ENCODE measurements at places on chromosomes 7 and 10.

DNA sequence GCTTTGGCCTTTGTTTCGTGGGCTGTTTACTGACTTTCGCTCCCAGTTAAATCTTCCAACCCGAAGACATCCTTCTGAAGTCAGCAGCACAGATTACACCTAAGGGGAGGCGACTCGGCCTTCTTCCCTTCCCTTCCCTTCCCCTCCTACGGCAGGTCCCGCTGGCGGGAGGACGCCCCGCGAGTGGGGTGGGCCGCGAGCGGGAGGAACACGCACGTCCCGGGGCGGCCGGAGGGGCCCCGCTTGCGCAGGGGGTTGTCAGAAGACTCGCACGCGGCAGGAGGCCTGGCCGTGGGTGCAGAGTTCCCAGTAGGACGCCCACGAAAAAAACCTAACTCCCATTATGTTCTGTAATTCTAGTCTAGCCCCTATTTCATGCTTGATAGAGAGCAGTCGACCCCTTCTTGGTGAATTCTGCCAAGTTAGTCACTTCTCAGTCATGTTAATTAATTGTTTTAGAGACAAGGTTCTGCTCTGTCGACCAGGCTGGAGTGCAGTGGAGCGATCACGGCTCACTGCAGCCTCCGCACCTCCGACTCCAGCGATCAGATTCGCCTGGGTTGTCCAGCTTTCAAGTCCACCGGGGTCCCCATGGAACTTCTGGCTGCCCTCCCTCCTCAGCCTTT, 19.2 kb upstream of the ZNF32 start:
- no peak for DNase-seq

- DNase-seq: no peak
Observed at GRCh38 chr7:83873459-83873858, 224.5 kb upstream of the SEMA3E start.

GRCh38 chr10:59362144-59362958, at the start of gene FAM13C:
Gene FAM13C, minus strand, starts transcription at chr10:59362549. Its CDS starts 89 bp downstream, at chr10:59362460.
- DNase-seq: peak; percentile 67

GRCh38 chr10:84540617-84541288, 212.4 kb downstream of the CCSER2 start:
- DNase-seq: peak; percentile 48

- DNase-seq: no peak
Observed at GRCh38 chr10:7810443-7810842, 7.9 kb upstream of the TAF3 start.

DNA sequence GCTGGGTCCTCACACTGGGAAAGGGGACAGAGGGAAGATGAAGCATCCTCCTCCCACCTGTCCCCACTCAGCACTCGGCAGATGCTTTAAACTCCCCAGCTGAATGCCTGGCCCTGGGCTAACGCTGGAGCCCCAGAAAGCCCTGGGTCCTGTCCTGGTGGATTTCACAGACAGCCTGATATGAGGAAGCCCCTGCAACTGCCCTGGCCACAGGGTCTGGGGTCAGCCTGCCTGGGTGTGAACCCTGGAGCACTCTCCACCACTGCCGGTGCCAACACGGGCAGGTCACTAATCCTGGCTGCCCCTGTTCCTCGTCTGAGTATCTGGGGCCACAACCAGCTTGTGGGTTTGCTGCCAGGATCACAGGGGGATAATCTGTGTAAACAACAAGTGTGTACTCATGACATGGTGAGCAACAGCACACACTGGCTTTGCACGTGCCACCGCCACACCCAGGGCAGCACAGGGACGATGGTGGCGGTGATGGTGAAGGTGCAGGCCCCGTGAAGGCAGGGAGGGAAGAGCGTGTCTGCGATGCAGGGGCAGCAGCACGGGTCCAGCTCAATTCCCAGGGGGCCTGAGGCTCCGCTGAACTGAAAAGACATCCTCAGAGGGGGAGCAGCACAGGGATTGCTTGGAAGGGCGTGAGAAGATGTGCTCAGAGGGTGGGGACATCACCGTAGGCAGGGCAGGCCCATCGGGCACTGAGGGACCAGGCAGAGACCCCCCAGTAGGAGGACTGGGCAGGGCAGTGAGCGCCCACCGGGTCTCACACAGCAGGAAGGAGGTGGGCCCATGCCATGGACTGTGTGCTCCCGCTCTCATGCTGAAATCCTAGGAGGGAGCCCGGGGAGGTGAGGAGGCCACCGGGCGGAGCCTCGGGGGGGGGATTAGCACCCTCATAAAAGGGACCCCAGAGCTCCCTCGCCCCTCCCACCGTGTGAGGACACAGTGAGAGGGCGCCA, 238.7 kb downstream of the MAD1L1 start:
- no peak for DNase-seq

GRCh38 chr7:7977774-7978173, 9.2 kb downstream of the GLCCI1 start:
- DNase-seq: no peak

Data from substantia nigra (tissue), 51 donors.